Stimulated activated CD4-positive, alpha-beta T cell treated with anti-CD3 and anti-CD28 coated beads, Interleukin-15, amount 100 ng/mL, for 1 hour (primary cell): ENCODE measurements at places on chromosomes 13 and 19.

DNA sequence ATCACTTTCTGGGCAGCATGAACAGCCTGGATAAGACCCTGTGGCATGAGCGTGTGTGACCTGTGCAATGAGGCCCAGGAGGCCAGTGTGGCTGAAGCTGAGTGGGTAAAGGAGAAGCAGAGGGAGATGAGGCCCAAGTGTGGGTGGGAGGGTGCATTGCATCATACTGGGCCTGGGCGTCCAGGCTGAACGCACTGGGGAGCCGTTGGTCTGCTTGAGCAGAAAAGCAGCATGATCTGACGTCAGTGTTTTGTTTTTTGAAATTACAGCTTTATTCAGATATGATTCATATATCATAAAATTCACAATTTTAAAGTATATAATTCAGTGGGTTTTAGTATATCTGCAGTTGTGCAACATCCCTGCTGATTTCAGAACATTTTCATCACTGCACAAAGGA is 409.7 kb downstream of the HS6ST3 start:
- no peak for DNase-seq

- DNase-seq = no peak
Observed at GRCh38 chr13:48319531-48320398, 16.2 kb downstream of the RB1 start.

DNA sequence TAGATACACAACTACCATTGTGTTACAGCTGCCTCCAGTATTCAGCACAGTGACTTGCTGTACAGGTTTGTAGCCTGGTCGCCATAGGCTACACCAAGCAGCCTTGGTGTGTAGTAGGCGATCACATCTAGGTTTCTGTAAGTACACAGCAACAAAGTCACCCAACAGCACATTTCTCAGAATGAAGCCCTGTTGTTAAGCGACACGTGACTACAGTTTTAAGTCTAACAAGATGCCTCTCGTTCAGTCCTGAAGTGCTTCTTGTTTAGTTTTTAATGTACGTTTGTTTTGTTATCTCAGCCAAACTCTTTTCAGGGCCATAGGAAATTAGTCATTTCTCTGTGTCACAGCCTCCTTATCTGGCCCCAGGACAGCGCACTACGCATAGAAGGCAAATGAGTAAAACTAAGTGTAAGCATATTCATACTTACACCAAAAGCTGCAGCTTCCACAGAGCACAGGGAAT is 50.0 kb upstream of the GPR183 start:
- no peak for DNase-seq

GRCh38 chr13:30796132-30796572 is 60.8 kb downstream of the ALOX5AP start:
- no peak for DNase-seq

- DNase-seq = no peak
Observed at GRCh38 chr19:40933025-40933424, 51.0 kb upstream of the CYP2A7 start.

- DNase-seq = peak; percentile 74
Observed at GRCh38 chr19:29672933-29673336, 7.7 kb downstream of the PLEKHF1 start.

- DNase-seq = peak; percentile 20
Observed at GRCh38 chr19:6963937-6964336, 57.3 kb downstream of the MBD3L2B start.

GRCh38 chr19:28437390-28438346 is 775.3 kb downstream of the UQCRFS1 start:
- no peak for DNase-seq

DNA sequence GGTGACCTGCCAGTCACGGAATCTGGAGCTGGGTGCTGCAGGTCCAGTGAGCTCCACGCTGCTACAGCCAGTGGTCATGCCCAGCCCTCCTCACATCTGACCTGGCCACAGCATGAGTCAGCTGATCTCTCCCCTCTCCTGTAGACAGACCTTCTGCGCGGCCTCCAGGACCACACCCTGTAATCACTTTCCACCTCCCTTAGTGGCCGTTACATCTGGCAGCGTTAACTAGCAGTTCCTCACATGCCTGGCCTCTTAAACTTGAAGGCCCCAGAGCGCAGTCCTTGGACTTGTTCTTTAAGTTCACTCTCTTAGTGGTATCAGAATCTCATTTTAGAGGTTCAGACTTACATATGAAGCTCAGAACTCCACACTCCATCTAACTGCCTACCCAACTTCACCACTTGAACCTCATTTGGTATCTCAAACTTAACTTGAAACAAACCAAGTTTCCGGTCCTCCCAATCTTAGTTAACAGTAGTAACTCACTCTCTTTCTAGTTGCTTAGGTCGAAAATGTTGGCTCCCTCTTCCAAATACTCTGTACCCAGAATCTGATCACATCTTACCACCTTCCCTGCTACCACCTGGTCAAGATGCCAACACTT is 22.7 kb downstream of the MIPEP start:
- no peak for DNase-seq

GRCh38 chr13:32581177-32581786 is 5.0 kb upstream of the PDS5B start:
- DNase-seq = no peak

DNA sequence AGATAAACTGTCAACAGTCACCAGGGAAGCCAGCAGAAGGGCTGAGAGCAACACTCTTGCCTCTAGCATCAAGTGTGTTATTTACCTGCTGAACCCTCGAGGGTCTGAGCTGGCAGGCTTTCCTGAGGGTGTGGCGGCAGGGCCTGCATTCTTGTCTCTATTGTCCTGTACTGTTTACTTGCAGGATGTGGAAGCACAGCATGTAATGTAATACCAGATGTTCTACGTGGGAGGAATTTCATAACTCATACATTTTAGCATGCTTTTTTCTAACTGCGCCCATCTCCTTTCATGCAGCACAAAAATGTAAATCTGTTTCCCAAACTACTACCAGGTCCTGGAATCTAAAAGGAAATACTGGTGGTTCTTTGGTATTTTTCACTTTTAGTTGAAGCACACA is 153.1 kb downstream of the RGCC start:
- no peak for DNase-seq

DNA sequence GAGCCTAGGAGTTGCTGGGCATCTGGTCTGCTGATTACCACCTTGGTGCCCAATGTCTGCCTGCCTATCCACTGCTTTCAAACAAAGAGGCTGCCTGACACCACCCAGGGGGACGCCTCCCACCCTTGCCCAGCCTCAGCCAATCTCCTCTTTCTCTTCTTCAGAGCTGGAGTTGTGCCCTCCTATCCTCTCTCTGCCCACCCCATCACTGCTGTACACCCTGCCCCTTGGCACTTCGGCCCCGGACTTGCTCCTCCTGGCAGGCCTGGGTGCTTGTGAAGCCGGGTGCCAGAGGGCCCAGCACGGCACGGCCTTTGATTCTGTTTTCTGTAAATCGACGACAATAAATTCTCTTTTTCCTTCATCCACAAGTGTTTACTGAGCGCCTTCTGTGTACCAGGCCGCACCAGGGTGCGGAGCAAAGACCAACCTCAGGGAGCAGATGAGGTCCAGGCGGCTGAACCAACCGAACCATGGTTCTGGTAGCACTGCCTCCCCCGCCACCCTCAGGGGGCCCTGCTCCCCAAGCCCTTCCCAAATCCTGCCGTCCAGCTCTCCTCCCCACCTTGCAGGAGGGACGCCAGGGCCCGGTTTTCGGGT is 5.0 kb downstream of the RNF225 start:
- no peak for DNase-seq

- no peak for DNase-seq
Observed at GRCh38 chr13:112978561-112979405, 9.8 kb downstream of the MCF2L start.

GRCh38 chr13:39371706-39372105 is 231.3 kb downstream of the LHFPL6 start:
- DNase-seq = no peak

GRCh38 chr19:10510301-10510802 is 6.9 kb downstream of the S1PR5 start:
- no peak for DNase-seq

- no peak for DNase-seq
Observed at GRCh38 chr13:35354285-35354684, 122.2 kb downstream of the MAB21L1 start.

DNA sequence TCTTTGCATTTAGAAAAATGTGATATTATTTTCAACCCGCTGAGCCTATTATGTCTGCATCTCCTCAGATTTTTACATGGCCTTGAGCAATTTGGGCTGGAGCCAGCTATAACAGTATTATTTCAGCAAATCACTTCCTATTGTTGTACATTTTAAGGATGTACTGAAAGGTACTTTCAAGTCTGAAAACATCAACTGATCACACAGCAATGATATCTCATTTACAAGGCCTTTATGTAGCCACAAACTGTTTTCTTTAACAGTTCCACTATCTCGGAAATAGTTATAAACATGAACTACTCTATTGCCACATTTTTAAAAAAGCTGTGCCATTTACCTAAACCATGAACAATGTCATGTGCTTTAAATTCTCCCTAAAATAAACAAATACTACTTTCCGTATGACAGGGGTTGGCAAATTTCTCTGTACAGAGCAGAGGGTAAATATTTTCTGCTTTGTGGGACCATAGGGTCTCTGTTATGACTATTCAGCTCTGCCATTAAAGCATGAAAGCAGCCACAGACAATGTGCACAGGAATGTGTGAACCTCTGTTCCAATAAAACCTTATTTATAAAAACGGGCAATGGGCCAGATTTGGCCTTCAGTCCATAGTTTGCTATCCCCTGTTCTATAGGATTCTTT is 560.4 kb downstream of the GPC6 start:
- no peak for DNase-seq

- DNase-seq = no peak
Observed at GRCh38 chr19:38545596-38545995, 72.2 kb downstream of the MAP4K1 start.

DNA sequence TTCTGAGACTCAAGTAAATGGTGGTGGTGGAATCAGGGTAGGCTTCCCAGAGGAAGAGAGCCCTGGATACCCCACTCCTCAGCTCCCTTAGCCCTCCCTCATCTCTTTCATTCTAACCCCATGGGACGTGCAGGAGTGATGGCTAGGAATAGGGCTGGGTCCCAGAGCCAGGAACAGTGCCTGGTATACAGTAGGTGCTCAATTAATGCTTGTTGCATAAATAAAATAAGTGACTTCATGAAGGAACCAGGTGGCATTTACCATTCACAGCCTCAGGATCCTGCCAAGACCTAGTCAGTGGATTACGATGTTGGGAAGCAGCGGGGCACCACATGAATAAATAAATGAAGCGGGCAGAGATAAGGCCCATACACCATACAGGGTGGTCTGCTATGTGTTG is 3.9 kb downstream of the UNC13A start:
- no peak for DNase-seq

GRCh38 chr13:101858860-101859259 is 406.4 kb downstream of the ITGBL1 start:
- no peak for DNase-seq

GRCh38 chr19:5530701-5531100 is 37.1 kb downstream of the TINCR start:
- DNase-seq = no peak

- no peak for DNase-seq
Observed at GRCh38 chr19:18437491-18438330, at the start of gene ISYNA1. Gene ISYNA1 (minus strand): TSS chr19:18438133. CDS start chr19:18437979, 154 bp downstream.

DNA sequence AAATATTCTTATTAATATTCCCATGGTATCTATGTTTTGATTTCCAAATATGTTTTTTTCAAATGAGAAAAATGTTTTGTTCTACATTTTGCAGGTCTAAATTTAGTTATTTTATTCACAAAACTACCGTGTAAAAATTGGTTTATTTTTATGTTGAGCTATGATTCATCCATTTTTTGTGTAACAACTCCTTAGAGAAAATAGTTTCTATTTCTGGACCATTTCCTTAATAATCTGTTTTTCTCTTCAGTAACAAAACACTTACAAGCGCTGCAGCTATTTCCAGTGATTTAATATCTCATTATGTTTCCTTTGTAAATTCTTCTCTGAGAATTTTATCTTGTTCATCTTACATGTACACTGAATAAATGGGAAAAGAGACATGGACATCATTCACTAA is 550.7 kb upstream of the SLITRK5 start:
- DNase-seq = no peak
